Posterior cingulate gyrus (tissue), 11 donors: ENCODE measurements at places on chromosomes 13 and 19.
A peak's percentile ranks its signal among the peaks of the same experiment; 100 is the strongest.

DNA sequence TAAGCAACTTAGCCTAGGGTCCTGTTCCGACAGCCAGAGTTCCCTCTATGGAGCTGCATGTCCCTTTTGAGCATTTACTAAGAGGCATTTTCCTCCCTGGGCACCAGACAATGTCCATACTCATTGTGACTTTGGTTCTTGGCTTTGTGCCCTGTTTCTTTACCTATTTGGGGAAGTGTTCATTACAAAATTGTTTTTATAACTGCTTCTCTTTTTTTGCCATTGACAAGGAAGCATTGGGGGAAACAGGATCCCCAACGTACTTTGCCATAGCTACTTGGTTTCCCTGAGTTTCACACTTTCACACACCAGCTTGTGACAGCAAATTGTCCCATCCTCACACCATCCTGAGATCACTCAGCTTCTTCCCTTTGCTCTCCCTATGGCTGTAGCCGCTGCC is 81.1 kb upstream of the SIAH3 start:
- DNase-seq, result no peak

- DNase-seq, result no peak
Measured at GRCh38 chr19:49861541-49862378, 5.6 kb downstream of the PNKP start.

- DNase-seq, result no peak
Measured at GRCh38 chr19:4598712-4599111, 39.2 kb upstream of the SEMA6B start.

- no peak for DNase-seq
Measured at GRCh38 chr13:110363010-110363409, 55.9 kb downstream of the COL4A2 start.

GRCh38 chr19:48325265-48325910 is at the start of gene EMP3:
Gene EMP3 (plus strand): TSS chr19:48325552. CDS start chr19:48326845, 1,293 bp downstream.
- peak; percentile 26 for DNase-seq

DNA sequence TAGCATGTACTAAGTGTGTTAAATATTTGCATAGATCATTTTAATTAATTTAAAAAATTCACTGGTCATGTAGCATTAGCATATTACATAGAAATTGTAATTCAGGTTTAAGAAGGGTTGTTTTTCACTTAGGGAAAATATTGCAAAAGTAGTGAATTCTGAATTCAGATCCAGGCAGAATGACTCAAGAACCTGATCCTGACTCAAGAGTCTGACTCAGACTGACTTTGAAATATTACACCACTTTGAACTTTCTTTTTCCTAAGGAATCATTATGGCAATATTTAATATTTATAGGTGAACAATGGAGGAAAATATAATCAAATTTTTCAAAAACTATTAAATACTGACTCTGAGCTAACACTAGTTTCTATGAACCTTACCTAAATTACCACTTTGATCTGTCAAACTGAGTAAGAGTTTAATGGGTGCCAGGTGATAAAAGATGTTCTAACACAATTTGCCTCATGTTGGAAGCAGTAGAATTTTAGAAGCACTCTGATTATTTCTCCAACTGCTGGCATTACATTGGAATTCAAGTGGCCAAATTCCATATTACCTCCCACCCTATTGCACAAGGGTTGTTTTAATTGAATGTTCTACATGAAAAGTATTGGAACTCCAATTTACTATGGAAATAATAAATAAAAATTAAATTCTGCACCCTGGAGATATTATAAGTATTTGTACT is 261.6 kb downstream of the SLITRK1 start:
- DNase-seq, result no peak

DNA sequence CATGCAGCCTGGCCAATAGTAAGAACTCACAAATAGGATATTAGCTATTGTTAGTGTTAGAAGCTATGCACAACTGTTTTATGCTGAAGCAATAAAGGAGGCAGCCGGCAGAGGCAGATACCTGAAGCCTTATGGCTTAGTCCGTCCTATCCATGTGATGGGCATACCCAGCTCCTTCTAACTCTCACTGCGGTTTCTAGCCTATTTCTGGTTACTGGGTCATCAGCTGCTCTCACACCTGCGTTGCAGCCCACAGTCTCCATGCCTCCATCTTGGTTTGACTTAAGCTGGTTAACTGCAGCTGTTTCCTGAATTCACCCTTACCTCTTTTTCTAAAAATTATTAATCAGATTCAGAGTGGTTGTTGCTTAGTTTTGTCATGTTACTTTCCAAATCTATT is 40.5 kb upstream of the CNMD start:
- no peak for DNase-seq

GRCh38 chr13:60090574-60090973 is 73.2 kb downstream of the DIAPH3 start:
- no peak for DNase-seq

DNA sequence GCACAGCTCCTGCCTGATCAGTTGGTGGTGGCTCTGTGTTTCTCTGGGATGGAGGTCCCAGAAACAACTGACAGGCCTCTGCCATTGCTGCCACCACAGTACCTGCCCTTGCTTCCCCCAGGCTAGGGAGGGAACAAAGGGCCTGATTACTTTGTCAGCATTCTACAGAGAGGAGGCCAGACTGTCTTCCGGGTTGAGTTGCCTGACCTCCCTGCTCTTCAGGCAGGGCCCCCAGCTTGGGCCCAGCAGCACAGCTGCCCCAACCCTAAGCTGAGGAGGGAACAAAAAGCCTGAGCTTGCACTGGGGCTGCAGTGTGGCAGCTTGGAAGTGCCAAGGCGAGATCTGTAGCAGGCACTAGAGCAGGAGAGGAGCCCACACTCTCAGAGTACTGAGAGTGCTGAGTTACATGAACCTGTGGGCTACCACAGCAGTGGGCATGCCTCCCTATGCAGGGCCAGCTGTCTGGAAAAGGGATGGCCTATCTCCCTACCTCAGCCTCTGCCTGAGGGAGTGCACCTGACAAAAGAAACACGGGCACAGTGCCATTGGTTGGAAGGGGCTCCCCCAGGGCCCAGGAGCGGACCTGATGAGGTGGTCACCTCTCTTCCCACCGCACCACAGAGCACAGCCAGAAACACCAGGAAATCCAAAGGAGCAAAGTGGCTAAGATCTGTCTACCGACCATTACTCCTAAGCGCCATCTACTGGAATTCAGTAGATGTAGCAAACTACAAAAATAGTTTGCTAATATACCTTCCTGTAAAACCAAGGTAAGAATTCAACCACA is 24.4 kb downstream of the SLC25A15 start:
- DNase-seq, result no peak

DNA sequence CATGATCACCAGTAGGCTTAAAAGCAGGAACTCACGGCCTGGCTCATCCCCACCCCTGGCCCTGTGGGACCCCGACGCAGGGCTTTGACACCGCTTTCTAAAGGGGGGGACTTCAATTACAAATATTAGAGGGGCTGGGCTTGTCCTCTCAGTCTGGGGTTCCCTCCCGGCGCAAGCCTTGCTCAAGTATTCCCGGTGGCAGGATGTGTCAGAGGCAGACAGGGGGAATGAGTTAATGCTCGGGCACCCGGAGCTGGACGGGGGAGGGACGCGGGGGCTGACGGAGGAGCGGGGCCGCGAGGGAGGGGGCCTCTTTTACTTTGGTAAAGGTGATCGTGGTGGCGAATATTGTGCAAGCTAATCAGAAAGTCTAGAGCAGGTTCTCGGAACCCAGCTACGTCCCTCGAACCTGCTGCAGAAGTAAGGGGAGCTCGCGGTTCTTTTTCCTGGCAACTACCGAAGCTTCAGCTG is 1.1 kb downstream of the FGF14 start:
- peak; percentile 20 for DNase-seq

DNA sequence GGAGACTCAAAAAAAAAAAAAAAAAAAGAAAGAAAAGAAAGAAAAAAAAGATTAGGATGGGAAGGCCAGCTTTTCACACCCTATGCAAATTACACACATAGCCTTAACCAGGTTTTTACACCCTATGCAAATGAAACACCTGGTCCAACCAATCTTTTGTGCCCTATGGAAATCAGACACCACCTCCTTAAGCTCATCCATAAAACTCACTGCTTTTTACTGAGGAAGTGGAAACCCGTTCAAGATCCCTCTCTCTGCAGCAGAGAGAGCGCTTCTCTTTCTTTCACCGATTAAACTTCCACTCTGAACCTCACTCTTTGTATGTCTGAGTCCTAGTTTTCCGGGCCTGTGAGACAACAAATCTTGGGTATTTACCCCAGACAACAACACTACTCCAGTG is 25.3 kb upstream of the HOMER3 start:
- DNase-seq, result no peak

- DNase-seq, result no peak
Measured at GRCh38 chr19:32324631-32325285, 20.7 kb upstream of the ZNF507 start.

DNA sequence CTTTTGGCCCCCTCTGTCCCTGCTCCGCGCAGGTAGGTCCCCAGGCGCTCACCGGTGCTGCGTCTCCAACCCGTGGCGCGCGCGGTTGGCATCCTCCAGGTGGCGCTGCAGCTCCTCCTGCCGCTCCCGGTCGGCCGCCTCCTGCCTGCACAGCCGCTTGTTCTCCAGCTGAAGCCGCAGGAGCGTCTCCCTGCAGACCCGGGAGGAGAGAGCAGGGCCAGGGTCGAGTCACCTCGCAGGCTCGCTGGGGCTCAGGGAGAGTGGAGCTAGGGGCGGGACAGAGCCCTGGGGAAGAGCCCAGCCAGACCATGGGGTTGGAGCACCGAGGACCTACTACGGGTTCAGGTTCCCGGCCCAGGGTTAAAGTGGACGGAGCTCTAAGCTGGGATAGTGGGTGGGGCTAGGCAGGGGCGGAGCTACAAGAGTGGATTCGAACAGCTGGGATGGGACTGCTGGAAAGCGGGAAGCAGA is 9.3 kb downstream of the HOOK2 start:
- DNase-seq, result no peak

DNA sequence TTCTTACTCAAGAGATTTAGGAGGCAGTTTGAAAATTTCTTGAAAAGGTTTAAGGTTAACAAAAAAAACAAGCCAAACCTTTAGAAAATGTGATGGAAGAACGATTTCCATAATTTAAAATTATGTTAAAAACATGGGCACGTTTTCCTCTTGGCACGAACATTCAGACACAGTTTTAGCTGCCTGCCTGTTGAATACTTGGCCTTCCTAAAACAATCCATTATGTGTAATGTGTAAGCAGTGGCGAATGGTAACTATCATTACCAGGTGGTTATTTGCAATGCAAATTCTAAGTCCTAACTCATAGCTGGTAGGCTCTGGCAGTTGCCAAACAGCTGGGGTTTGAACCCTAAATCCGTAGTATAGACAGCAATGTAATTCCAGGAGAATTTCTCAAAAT is 1425.7 kb upstream of the SLC10A2 start:
- no peak for DNase-seq

DNA sequence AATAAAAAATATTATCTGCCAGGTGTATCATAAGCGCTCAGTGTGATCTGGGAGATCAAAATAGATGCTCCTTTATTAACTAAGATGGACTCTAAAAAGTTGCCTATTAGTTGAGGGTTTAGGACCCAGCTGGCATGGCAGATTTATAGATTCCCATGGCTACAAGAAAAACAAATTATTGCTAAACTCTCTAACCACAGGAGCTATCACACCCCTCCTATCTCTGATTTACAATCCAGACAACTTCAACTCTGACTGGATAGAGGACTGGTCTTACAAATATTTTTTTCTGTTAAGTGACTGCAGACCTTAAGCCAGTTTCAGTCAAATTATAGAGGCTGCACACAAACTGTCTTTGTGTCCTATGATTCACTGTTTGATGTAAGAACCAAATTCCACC is 45.4 kb upstream of the MYCBP2 start:
- DNase-seq, result no peak

GRCh38 chr13:57634839-57635165 is 3.3 kb downstream of the PCDH17 start:
- peak; percentile 33 for DNase-seq

GRCh38 chr13:50928659-50929462 is 19.3 kb downstream of the RNASEH2B start:
- DNase-seq, result no peak

DNA sequence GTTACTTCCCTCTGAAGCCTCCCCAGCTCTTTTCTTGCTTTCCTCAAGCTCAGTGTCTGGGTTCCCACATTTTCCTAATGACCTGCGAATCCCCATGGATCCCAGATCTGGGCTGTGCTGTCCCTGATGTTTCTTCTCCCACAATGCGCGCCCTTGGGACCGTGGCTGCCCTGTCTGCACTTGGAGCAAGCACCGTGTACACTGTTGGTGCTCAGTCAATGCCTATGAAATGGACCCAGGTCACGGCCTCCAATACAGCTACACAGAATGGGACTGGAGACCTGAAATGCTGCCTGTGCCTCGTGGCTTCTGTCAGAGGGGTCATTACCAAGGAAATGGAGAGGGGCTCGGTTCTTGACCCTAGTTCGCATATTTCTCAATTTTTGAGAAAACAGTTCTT is 160.1 kb upstream of the SOX1 start:
- peak; percentile 39 for DNase-seq

GRCh38 chr19:38324431-38324830 is 4.8 kb downstream of the KCNK6 start:
- no peak for DNase-seq

- no peak for DNase-seq
Measured at GRCh38 chr19:19341026-19341425, 20.4 kb downstream of the MAU2 start.

DNA sequence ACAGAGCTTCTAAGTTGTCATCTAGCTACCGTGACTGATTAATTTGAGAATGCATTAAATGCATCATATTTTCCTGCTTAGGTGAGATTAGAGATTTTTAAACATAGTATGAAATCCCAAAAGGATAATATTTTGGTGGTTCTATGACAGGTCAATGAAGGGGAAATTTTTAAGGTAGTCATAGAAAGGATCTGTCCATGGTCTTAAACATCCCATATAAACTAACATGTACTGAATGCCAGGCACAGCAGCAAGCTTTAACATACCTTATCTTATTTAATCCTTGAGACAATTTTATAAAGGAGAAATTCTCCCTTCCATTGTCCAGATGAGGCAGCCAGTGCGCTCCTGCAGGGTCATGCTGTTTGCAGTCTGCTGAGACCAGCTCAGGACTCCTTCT is 466.0 kb downstream of the FGF14 start:
- DNase-seq, result no peak

GRCh38 chr19:3517638-3518037 is 11.5 kb downstream of the FZR1 start:
- no peak for DNase-seq

DNA sequence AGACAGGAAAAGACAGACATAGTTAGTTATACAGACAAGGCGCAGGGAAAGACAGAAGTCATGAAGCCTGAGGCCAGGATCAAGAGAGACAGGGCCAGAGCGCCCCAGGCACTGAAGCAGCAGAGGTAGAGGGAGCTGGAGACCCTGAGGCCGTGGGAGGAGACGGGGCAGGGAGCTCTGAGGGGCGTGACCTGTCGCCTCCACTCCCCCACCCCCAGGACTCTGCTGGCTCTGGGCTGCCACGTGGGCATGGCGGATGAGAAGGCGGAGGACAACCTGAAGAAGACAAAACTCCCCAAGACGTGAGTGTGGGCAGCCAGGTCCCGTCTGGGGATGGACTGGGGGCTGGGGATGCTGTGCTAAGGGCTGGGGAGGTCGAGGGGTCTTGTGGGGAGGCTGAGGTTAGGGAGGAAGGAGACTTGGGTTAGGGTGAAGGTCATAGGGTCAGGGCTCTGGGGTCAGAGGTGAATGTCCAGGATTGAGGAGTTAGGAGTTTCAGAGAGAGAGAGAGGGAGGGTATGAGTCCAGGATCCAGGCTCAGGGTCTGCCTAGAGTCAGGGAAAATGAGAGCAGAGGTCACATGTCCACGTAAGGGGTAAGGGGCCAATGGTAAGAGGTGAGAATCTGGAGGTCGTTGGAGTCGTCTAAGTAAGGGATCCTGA is 31.1 kb downstream of the RYR1 start:
- DNase-seq, result no peak
